ENCODE measurements at places on chromosomes 3 and 15.

DNA sequence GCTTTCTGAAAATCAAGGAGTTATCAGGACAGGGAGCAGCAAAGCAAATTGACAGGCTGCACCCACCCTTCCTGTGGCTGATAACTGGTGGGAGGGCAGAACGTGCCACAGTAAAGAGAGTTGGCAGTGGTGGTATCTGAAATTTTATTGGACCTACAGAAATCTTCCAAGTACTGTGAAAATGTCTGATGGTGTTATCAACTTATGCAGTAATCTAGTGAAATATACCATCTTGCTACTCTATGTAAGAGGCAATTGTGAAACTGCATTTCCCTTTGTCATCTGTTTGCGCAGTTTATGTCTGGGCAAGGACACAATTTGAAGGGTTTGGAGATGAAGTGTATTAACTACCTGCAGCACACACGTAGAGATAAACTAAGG, 1.5 kb downstream of the PLCL2 start:
- DNase-seq: peak; percentile 67

DNA sequence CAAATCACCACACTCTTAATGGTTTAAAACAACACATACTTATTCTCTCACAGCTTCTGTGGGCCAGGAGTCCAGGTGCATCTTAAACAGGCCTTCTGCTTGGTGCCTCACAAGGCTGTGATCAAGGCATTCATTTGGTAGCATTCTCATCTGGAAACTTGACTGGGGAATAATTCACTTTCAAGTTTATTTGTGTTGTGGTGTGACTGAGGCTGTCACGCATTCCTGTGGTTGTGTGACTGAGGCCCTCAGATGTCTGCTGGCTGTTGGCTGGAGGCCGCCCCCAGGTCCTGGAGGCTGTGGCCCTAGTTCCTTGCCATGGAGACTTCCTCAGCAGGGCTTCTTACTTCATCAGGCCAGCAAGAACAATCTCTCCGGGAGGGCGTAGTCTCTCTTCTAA, 16.9 kb upstream of the FAM3D start:
- DNase-seq: no peak

GRCh38 chr15:88981244-88982215, 68.4 kb upstream of the MFGE8 start:
- no peak for DNase-seq

- no peak for DNase-seq
These were observed 18.1 kb upstream of the C3orf38 start for GRCh38 chr3:88131695-88132094.

DNA sequence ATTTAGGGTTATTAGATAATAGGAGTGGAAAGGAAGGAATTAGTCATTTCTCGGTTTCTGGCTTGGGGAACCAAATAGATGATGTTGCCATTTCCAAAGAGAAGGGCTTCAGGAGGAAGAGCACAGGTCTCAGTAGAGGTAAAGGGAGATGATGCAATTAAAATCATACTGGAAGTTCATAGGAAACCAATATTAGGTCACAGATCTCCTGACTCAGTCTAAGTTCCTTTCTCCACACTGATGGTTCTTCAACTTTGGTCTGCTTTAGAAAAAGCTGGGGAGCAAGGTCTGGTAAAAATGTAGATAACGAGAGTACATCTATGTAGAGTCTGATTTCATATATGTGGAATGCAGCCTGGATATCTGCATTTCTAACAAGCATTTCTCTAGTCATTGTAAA, 130.9 kb downstream of the POLQ start:
- DNase-seq: no peak

GRCh38 chr3:152222327-152222726, 46.4 kb upstream of the MBNL1 start:
- DNase-seq: no peak

GRCh38 chr3:194103505-194103904, 32.4 kb upstream of the HES1 start:
- no peak for DNase-seq

DNA sequence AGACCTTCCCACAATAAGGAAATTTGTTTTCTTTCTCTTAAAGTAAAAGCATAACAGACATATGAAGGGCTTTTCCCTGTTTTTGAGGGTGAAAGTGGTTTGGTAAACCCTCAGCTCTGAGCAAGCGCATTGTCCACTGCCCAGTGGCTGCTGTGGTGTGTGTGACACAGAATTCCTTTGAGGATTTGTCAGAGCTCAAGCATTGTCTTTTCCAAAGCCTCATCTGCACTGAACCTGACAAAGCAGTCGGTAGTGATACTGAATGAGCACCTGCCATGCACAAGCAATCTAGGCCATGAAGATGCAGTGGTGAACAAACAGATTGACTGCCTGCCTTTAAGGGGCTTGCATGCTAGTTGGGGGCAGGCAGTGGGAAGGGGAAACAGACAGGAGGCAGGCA, 128.3 kb downstream of the PLCL2 start:
- no peak for DNase-seq

Measured in small intestine (tissue), 16 donors.